ENCODE measurements at places on chromosomes 6 and 20.

GRCh38 chr6:36280467-36280866 lies 10.6 kb downstream of the PNPLA1 start:
- DNase-seq = no peak

GRCh38 chr20:19113343-19113930 lies 99.0 kb upstream of the SLC24A3 start:
- no peak for DNase-seq

- no peak for DNase-seq
Measured at GRCh38 chr6:81834141-81834681, 81.7 kb upstream of the TENT5A start.

GRCh38 chr6:64930681-64931080 lies 776.3 kb downstream of the EYS start:
- DNase-seq = no peak

DNA sequence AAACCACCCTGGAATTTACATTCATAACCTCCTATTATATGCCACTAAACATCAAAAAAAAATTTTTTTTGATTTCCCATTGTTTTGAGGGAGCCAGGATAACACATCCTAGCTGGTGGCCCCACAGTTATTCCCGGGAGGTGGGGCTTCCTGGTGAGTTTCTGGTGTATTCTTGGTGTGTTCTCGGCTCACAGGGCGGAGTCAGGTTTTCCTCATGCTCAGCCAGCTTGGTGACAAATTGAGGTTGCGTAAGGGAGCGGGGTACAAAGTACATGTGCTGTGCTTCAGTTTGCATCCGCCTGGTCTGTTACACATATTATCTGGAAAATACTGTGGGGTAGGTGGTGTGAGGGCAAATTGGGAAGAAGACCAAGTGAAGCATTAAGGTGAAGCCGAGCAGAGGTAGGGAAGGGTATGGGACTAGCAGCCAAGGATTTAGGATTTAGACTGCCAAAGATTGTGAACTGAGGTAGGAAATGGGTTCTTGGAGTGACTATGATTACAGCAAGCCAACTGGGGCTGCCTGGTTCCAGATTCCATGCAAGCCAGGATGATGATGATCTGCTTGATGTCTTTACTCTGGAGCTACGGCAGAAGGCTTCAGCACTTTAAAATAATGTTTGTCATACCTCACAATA lies 46.2 kb upstream of the EEF1A1 start:
- peak; percentile 95 for DNase-seq

DNA sequence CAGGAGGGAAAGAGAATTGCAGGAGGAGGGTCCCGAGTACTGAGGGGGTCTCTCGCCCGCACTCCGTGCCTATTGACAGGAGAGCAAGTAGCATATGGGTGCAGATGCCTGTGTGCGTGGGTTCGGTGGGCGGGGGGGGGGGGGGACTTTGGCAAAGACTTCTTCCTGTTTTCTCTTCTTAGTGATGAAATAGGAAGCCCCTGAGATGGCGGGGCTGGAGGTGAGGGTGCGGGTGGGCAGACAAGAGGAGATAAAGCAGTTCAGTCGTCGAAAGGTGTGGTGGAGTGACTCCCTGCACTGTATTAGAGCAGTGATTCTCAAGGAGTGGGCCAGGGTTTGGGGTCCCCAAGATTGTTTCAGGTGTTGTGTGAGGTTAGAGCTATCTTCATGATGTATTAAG lies 3.7 kb downstream of the NAA20 start:
- no peak for DNase-seq

DNA sequence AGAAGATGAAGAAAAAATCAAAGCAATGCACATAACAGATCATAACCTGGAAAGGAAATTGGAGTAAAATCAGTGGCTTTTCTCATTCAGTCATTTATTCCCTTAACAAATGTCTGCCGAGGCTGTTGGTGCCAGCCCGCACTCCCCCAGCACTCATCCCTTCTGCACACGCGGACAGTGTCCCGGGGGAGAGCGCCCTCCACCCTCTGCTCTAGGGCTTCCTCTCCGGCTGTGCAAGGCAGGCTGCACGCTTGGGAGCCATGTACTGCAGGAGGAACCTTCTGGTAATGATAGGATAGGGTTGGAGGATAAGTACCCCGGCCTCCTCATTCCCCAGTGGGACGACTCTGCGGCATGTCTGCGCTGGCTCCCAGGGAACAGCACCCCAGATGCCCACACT lies 134.5 kb downstream of the PAX1 start:
- no peak for DNase-seq

- DNase-seq = no peak
Measured at GRCh38 chr6:37359039-37359438, 5.3 kb downstream of the RNF8 start.

All from right lobe of liver (tissue), 6 donors.